ENCODE measurements at places on chromosomes 4 and X. TPM values are rescaled to one million over a fixed set of nuclear protein-coding genes. Genes with fewer than 3 reads are reported as not detected.
A peak's percentile ranks its signal among the peaks of the same experiment; 100 is the strongest.

The NUP62CL gene
- total RNA-seq: not detected

The SERPINA7 gene
- total RNA-seq: not detected

The CLDN34 gene
- not detected for total RNA-seq

GRCh38 chr4:102037566-102037965 is 247.0 kb downstream of the BANK1 start:
- DNase-seq: peak; percentile 17

GRCh38 chr4:136516371-136516770 is 1015.9 kb downstream of the PCDH18 start:
- DNase-seq: no peak

GRCh38 chr4:175891851-175892250 is 79.8 kb upstream of the GPM6A start:
- peak; percentile 31 for DNase-seq

All from myocyte (in vitro differentiated cells).